ENCODE measurements at places on chromosomes 2 and 18.

- no peak for DNase-seq
Measured at GRCh38 chr2:106839849-106840595, 45.9 kb downstream of the ST6GAL2 start.

GRCh38 chr2:231475965-231476364 lies 11.7 kb upstream of the NCL start:
- DNase-seq: no peak

DNA sequence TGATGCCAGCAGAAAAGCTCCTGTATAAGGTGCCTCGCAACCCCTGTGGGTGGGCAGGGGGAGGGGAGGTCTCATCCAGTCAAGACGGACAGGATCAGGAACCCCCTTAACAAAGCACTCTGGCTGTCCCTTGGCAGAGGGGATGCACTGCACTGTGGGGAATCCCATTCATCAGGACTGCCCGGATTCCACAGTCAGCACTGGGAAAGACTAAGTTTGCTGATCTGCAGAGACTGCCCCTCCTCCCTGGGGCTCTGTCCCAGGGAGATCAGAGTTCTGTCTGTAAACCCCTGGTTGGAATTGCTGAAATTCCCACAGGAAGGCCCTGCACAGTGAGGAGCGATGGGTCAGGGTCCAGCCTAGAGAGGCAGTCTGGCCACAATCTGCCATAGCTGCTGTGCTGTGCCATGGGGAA lies 149.5 kb upstream of the RBBP8 start:
- DNase-seq: no peak

GRCh38 chr2:45676088-45676487 lies 24.6 kb downstream of the PRKCE start:
- no peak for DNase-seq

DNA sequence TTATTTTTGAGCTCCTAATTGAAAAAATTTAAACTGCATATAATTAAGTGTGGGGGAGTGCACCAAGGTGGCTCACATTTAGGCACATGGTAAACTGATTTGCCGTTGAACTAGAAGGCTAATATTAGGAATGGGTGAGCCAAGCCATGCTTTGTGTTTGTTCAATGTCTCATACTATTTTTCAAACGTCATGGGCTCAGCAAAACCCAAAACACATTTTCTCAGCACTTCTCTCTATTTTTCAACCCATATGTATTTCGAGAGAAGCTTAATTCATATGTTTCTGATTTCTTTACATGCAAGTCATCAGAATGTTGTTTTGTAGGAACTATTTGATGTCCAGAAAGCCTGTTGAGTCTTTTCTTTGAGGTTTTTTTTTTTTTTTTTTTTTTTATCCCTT lies 291.2 kb downstream of the TCF4 start:
- no peak for DNase-seq

DNA sequence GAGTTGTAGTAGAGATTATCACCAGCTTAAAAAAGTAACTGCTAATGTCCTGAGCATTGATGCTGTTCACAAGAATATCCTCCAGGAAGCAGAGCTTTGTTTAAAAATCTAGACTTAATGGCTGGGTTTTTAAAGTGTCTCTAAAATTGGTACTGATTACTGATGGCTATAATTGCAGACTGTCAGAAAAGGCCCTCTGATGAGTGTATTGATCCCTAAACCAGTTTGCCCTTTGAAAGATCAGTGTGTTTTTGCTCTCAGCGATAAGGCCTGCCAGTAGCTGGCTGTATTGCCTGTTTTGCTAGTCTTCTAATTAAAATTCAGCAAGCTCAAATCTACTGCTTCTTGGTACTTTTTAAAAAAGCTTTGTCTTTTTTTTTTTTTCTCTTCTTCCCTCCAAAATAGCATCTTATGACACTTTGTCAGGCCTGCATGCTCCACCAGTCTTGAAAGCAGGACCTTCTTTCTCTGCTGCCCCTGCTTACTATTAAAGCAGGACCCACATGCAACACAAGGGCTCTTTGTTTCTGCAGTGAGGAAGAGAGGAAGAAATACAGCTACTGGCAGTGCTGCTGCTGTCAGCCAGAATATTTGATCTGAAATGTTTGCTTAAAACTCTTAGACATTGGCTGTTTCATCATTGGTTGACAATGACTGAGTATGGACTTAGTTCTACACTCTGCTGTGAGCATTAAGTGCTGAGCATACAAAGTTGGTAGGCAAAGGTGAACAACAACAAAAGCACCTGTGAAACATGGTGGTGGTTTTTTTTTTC lies 1.8 kb downstream of the SEC11C start:
- peak; percentile 63 for DNase-seq

DNA sequence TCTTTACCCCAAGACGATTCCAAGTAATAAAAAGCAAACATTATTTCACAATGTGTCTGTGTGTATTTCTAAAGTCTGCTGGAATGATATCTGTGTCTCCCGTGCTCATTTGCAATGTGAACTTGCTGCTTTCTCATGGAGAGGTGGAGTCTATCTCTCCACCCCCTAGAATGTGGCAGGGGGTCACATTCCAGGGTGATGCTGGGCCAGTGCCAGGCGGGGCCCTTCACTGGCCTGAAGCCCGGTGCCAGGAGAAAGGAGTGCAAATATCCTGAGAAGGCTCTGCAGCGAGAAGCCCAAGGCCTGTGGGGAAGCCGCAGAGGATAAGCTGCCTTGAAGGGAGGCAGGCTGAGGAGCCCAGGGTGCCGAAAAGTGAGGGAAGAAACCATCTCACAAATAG lies 26.8 kb upstream of the LDLRAD4 start:
- no peak for DNase-seq

- no peak for DNase-seq
Measured at GRCh38 chr2:150495993-150496627, 8.6 kb upstream of the RND3 start.

DNA sequence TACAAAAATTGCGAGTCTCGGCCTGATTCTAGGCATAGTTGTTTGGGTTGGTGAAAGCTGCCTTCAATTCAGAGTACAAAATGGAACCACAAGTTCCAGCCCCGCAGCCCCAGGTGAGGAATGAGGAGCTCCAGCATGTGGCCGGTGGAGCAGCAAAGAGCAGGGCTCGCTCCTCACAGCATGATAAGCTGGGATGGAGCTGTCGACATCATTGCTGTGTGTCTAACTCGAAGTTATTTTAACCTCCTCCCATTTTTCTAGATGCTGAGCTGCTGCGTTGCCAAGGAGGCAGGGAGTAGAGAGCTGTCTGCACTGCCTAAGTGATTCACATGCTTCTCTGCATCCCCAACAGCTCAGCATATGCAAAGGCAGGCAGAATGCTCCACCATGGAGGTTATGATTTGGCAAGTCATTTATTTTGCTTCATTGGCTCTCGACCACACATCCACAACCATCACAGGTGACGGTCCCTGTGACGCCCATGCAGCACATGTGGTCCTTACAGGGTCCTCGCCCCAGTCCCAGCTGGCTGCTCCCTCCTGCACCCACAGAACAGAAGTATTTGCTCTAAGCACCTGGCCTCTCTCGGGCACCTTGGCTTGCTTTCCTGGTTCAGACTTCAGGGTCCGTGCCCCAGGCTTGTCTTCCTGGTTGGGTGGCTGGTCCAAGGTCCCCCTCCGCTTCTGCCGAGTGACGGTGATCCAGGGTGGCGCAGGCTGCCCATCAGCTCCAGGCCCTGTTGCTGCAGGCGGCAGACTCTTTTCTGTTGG lies 66.0 kb upstream of the MGAT4A start:
- no peak for DNase-seq

GRCh38 chr18:23667114-23667513 lies 4.4 kb upstream of the ANKRD29 start:
- DNase-seq: no peak

DNA sequence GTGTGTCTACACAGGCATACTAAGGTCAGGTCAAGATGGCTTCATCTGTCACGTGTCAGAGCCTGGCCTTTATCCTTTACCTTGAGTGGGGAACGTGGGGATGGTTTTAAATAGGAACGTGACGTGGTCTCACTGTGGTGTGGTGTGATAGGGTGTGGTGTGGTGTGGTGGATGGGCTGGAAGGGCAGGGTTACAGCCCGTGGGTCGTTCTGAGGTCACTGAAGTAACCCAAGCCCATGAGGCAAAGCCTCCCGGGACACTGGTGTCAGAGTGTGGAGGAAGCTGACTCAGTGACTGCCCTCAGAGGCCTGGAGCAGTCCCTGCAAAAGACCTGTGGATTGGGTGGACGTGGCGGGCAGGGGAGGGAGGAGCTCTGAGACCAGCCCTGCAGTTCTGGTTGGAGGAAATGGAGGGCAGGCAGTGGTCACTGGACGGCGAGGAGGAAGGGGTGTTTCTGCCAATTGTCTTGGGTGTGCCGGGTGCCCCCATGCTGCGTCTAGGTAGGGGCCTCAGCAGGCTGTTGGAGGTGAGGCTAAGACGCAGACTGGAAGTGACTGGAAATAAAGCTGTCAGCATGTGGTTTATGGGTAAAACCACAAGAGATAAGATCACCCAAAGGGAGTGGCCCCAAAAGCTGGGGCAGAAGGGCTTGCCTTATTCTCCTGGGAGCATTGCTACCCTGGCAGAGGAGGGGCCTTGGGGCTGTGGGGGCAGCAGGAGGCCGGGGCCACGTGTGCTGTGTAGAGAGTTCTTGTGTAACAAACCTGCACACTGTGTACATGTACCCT lies 84.8 kb downstream of the SH3RF3 start:
- DNase-seq: no peak

DNA sequence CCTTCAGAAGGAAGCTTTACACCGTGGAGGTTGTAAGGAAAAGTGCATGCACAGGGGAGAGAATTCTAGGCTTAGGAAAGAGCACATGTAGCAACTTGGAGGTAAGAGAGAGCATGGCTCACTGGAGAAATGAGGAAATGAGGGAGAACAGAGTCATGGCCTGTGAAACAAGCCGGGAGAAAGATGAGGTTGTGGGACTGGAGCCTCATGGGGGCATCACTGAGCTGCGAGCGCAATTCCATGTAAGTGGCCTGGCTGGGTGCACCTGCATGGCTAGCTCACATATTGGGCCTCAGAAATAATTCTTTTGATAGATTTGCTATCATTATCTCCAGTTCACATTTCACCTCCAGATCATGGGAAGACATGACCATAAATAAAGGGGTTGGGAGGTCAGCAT lies 785.5 kb upstream of the RAB6C start:
- no peak for DNase-seq

DNA sequence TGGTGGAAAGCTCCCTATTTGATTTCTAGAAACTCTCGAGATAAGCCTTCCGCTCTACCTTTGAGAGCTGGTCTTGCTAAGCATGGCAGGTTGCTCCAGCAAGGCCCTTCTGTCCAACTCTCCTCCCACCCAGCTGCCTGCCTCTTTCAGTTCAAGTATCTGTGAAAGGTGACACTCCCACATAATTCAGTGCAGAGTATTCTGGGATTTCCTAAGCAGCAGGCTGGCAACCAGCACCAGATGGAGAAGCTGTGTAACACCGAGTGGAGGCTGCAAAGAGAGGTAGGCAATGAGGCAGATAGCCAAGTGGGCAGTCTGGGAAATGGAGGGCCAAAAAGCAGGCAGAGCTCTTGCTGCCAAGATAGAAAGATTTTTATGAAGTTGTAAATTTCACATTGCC lies 88.4 kb upstream of the CAVIN2 start:
- DNase-seq: no peak

DNA sequence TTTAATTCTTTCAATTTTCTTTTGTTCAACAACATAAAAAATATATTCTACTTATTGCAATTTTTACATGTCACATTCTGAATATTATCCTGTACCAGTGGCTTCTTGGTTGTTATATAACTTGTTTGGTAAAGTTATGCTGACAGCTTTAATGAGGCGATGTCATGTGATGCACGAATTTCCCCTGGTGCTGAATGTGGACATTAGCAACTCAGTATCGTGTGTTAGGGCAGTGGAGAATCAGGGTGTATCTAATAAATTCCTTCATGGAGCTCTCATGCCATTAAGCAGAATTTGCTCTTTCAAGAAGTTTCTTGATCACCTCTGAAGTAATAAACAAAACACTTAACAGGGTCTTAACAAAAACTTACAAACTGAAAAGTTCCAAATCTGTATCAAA lies 99.6 kb upstream of the DNMT3A start:
- no peak for DNase-seq

DNA sequence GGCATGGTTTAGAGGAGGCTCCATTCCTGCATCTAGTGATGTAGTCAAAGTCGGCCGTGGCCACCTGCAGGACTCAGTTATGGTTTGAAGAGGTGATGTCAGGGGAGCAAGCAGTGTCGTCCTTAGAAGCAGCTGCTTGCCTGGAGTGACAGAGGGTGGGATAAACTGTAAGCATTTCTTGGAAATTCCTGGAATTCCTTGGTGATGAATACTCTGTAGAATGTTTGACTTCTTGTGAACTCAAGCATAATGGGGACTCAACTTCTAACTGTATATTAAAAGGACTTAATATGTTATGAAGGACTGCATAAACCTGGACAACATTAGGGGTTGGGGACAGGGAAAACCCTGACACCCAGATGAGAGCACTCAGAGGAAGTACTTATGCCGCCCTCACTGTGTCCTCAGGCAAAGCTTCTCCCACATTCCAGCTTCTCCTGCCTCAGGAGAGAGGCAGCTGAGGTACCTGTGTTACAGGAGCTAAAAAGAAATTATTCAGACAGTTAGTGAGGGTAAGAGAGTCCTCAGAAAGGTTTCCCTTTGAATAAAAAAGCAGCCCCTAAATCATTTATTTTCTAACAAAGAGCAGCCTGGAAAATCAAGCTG lies 459.9 kb upstream of the CELF4 start:
- no peak for DNase-seq

- DNase-seq: no peak
Measured at GRCh38 chr2:47598476-47598875, 184.5 kb upstream of the MSH6 start.

DNA sequence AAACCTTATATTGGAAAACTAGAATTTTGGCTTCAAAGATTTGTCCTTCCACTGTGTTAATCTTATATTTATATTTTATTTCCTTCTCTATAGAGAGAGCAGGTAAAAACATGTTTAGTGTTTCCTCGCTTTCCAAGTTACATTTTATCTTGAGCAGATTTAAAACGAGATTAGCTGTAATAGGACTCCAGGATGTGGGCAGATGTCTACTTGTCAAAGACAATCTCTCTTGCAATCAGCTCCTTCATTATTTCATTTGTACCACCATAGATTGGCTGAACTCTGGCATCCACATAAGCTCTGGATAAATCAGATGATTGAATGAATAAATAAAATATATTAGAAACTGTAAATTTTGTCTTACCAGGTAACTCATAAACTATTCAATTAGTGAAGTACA lies 17.5 kb upstream of the KANSL1L start:
- DNase-seq: no peak

DNA sequence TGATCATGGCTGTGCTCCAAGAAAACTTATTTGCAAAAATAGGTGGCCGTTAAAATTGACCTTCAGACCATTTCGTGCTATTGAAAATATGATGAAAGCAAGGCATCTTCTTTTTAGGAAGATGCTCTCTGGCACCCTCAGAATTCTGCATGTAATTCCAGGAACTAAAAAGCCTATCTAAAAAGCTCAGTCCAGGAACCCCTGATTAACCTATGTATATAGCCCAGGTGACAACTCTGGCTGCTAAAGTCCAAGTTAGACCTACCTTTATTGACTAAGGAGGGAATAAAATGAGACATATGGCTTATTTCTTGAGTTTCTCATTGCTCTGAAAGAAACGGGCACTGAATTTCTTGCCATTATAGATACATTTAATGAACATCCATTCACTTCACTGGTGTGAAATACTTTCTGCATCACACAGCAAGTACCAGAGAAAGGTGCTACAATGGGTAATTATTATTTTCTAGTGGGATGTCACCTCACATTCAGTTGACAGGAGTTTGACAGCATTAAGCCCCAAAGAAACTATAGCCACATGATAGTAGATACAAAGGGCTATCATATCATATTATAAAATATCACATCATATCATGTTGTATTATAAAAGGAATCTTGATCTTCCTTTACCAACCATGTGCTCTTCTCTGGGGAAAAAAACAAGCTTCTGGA lies 83.8 kb downstream of the EPHA4 start:
- DNase-seq: no peak

GRCh38 chr18:8188184-8188583 lies 421.1 kb upstream of the RAB12 start:
- no peak for DNase-seq
